ENCODE measurements at places on chromosomes 3 and 15. TPM values are rescaled to one million over a fixed set of nuclear protein-coding genes. Genes with fewer than 3 reads are reported as not detected.

GRCh38 chr3:193614430-193614829 is 21.4 kb downstream of the OPA1 start:
- no peak for DNase-seq

- no peak for DNase-seq
Observed at GRCh38 chr15:69392352-69392751, 21.8 kb upstream of the KIF23 start.

- DNase-seq: no peak
Observed at GRCh38 chr3:50132421-50133282, 22.5 kb upstream of the SEMA3F start.

GRCh38 chr3:155184011-155184410 is 103.9 kb downstream of the MME start:
- no peak for DNase-seq

POC1A gene
- 0.47 TPM for total RNA-seq

SNX1 gene
- total RNA-seq: 87.1 TPM

All from T-helper 17 cell (primary cell).